ENCODE measurements at places on chromosomes 4 and X. TPM values are rescaled to one million over a fixed set of nuclear protein-coding genes. Genes with fewer than 3 reads are reported as not detected.

The F9 gene
- total RNA-seq, result not detected

The MAGEA2B gene
- not detected for total RNA-seq

The NEIL3 gene
- 18.7 TPM for total RNA-seq

The ATP1B4 gene
- not detected for total RNA-seq

The CFI gene
- total RNA-seq, result not detected

The AREG gene
- total RNA-seq, result 0.49 TPM

The ZDHHC15 gene
- not detected for total RNA-seq

The SCML2 gene
- 3.0 TPM for total RNA-seq

The KLHL4 gene
- total RNA-seq, result not detected

All from activated naive CD4-positive, alpha-beta T cell treated with anti-CD3 and anti-CD28 coated beads, Interleukin-2, amount 50 U/mL, for 72 hours (primary cell).